Renal pelvis (tissue), 12 donors: ENCODE measurements at places on chromosomes 4 and X. TPM values are rescaled to one million over a fixed set of nuclear protein-coding genes. Genes with fewer than 3 reads are reported as not detected.

DNA sequence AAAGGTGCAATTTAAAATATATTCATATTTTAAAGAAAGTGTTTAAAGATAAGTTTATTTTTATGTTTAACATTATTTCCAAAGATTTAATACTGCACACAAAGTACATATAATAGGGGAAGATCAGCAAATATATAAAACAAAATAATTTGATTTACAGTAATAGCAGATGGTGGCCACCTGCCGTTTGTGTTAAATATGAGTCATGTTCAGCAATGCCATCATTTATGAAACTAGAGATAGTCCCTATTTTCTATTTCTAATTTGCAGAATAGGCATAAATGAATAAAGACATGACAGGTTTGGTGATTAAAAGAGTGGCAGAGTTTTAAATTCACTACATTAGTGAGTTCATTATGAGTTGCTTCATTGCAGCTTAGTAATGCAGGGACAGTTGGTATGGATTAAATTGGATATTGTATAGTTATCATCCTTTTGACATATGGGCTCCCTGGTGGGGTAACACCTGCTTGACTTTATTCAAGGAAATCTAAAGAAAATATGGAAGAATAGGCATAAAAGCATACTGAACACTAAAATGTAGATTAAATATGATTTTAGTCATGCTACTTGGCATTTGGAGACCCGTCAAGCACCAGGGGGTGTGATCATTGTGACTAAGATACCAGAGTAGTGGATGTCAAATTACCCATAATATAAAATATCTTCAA, 78.8 kb upstream of the BANK1 start:
- DNase-seq = no peak

DNA sequence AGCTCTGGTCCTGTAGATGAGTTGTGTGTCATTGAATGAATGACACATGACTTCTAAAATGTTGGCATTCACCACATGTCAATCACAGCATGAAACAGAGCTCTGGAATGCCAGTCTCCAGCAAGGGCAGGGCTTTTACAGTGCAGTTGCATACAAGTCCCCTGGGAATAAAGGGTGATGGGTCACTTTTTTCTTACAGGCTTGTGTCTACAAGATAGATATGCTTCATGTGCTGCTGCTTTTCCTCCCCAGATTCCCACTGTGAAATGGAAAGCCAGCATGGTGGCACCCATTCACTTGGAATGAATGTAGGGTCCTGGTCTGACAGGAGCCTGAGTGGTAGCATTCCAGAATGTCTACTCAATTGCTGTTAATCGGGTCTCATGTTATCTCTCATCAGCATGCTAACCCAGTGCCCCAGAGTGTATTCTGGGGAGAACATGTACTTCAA, 159.1 kb upstream of the KIT start:
- no peak for DNase-seq

The PAGE4 gene
- 0.61 TPM for polyA plus RNA-seq

DNA sequence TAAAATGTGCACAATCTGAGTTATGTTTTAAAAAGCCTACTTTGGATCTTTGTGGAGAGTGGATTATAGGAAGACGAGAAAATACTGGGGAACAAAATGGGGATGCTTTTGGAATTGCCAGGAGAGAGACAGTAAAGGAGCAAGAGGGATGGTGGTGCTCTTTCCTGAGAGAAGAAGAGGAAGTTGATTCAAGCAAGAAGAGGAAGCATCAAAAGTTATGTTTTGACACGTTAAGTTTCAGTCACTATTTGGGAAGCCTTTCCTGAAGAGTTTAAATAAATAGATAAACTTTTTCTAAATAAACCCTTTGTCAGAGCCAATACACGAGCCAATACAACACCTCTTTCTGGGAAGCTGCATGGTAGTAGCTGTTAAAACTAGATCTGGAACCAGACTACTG, 394.1 kb downstream of the GALNTL6 start:
- DNase-seq = no peak

GRCh38 chrX:84358271-84358670, 144.0 kb downstream of the HDX start:
- DNase-seq = no peak

- DNase-seq = no peak
These were observed 269.0 kb downstream of the ADGRA3 start for GRCh38 chr4:22246847-22247246.

DNA sequence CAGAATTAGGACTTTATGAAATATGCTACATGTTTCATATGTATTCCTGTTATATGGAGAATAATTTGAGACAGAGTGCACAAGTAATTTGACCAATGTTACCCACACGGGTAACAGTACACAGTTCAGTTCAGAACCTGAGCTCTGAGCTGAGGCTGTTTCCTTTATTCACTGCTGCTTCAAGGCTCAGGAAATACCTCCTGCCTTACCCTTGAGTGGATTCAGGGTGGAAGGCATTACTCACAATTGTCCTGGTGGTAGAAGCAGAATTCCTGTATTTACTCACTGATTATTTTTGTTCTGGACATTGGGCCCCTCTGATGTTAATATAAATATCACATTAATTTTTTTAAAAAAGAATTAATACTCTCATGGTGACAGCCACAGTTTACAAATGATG, 73.5 kb upstream of the CAMK2D start:
- DNase-seq = no peak

- peak; percentile 29 for DNase-seq
These were observed at the start of gene STARD8 for GRCh38 chrX:68647156-68647957. Gene STARD8, plus strand, starts transcription at chrX:68647666. Its CDS starts 217 bp downstream, at chrX:68647883.

GRCh38 chr4:167456619-167457018, 222.3 kb upstream of the SPOCK3 start:
- DNase-seq = no peak

- DNase-seq = no peak
These were observed 31.2 kb downstream of the SLC2A9 start for GRCh38 chr4:9989918-9990635.

DNA sequence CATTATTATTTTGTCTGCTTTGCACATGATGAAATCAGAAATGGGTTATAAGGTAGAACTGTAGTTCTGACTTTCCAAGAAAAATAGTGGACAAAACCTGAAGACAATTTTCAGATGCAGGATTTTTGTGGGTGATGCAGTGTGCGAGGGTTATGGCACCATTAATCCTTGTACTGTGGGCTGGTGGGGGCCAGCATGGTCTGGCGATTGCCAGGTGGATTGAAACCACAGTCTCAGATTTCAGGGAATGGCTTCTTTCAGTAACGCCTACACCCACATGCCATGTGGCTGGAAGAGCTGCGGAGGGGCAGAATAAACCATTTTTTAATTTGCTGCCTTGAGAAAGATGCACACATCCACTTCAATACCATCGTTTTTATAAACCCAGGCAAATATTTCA, 150.5 kb downstream of the ARSF start:
- DNase-seq = peak; percentile 15

- no peak for DNase-seq
These were observed 205.2 kb downstream of the DKK2 start for GRCh38 chr4:106830879-106831278.

GRCh38 chrX:7378406-7378805, 230.5 kb upstream of the PUDP start:
- no peak for DNase-seq

The ARX gene
- polyA plus RNA-seq = not detected

GRCh38 chr4:186326391-186326790, 60.4 kb downstream of the F11 start:
- DNase-seq = no peak

The ITM2A gene
- polyA plus RNA-seq = 59.1 TPM

- DNase-seq = no peak
These were observed 185.0 kb downstream of the CPE start for GRCh38 chr4:165563851-165564250.

The PCDH10 gene
- 5.0 TPM for polyA plus RNA-seq

DNA sequence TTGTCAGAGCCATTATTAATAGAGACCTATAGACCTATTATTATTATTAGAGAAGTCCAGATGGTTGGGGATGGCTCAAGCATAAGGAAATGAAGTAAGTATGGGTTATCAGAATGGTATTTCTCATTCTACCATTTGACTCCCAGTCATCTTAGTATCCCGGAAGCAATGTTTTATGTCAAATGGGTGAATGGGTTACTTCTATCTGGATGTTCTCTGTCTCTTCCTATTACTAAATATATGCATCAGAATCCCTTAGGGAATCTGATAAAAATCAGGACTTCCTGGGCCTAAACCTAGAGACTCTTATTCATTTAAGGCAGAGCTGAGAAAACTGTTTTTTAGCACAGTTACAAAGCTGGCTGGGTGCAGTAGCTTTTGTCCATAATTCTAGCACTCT, 149.9 kb downstream of the SLC10A7 start:
- DNase-seq = no peak

GRCh38 chrX:46617906-46618305, 44.3 kb downstream of the CHST7 start:
- DNase-seq = no peak

DNA sequence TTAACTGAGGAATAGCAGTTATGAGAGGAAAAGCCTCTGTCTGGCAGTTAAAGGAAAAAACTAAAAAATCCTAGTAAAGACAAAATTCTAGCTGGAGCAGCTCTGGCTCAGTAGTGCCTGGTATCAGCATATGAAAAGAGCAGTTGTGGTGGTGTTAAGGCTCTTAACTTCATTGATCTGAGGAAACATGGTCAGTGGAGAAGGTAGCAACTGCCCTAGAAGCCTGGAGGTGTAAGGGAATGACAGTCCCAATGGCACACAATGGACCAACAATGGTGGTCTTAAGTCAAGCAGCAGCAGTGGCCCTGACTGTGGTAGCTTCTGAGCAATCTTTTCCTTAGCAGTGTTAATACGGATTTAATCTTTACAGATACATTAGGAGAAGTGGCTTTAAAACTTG, 189.6 kb upstream of the POF1B start:
- DNase-seq = no peak

The SLC10A4 gene
- polyA plus RNA-seq = 0.21 TPM

DNA sequence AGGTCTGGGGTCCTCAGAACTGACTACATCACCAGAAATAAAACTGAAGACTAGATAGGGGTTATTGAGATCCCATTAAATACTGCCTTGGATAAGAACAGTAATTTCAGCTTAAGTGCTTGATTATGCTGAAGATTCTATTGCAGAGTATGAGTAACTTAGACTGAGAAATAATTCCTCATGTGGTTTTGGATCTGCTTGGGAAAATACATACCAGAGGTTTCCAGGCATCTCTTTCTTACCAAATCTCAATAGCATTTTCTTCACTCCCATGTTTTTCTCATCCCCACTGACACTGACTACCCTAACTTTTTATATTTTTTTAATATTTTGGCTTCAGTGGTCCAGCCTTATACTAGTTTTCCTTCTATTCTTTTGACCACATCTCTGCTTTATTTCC, 92.0 kb upstream of the TEX13D start:
- DNase-seq = no peak

DNA sequence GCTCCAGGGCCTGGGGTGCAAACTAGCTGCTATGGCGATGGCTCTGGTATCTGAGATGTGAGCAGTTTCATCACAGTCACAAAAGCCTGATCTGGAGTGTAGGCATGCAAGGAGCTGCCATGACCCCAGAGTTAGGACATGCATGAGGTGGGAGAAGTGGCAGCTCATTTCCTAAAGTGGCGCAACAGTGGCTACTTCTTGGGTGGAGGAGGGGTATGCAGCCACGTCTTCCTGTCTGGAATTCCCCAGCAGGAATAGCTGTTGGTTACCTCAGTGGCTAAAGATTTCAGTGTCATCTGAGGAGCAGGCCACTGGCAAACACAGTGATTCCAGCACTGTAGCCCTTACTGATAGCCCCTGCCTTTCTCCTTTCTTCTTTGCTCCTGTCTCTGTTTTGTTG, 1382.5 kb downstream of the C4orf33 start:
- DNase-seq = no peak

The ABCB7 gene
- polyA plus RNA-seq = 25.2 TPM

DNA sequence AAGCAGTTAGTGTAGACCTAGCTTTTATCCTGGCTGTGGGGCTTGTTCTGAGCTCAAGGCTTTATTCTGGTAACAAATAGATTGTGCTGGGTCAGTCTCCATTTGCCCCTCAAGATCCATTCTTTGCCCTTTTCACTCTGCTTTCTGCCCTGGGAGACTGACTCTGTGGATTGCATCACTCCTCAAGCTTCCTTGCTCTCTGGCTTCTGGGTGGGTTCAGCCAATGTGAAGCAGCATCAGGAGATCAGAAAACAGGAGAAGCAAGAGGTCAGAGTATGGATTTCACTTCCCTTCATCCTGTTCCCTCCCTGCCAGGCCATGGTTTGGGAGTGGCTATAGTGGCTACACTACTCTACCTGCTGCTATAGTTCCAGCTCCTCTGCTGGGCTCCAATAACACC, 184.1 kb upstream of the NDP start:
- no peak for DNase-seq

The TRAPPC2 gene
- 19.8 TPM for polyA plus RNA-seq

The TKTL2 gene
- 0.09 TPM for polyA plus RNA-seq

GRCh38 chrX:150961631-150962030, 21.5 kb upstream of the HMGB3 start:
- no peak for DNase-seq

The REPS2 gene
- 21.9 TPM for polyA plus RNA-seq

DNA sequence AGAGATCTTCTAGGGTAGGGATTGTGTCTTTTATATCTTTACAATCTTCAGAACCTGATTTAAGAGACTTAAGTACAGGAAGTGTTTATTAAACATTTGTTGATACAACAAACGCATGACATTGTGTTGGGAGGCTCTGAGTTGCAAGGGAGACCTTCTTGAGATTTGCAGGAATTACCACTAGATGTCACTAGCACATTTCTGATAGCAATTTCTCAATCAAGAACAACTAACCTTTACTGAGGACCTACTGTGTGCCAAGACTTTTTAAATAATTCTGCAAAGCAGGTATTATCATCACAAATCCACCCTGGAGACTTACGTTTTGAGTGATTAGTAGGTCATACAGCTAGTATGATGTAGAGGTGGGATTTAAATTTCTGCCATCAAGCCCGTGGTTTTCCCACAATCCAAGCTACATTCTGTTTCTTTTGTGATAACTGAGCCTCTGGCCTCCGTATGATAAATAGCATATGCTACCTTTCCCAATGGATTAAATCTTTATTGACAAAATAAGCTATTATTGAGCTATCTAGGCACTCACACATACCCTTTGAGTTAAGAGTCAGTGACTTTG, 986.0 kb downstream of the CCSER1 start:
- no peak for DNase-seq

GRCh38 chr4:20724915-20725314, 24.7 kb downstream of the PACRGL start:
- DNase-seq = no peak

DNA sequence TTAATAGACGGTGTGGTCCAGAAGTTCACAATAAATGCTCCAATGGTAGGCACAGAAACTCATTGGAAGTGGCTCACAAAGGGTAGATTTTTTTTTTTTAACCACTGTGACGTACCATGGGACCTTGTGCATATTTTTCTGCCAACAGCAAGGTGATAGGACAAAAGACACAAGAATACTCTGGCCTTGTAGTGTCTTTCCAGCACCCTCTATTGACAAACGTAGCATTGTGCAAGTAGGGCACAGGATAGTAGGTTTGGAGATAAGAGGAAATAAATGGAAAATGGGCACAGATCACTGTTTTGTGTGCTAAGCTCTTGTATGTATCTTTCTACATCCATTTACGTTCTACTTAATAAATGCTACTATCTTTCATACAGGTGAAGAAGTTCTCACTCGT, 2054.9 kb downstream of the PCDH7 start:
- peak; percentile 12 for DNase-seq

- no peak for DNase-seq
These were observed 628 bp downstream of the ZCCHC12 start for GRCh38 chrX:118824173-118824730.

The PPP4R3C gene
- polyA plus RNA-seq = not detected

GRCh38 chrX:72121383-72121782, 10.3 kb downstream of the RTL5 start:
- no peak for DNase-seq

- no peak for DNase-seq
These were observed 222.3 kb upstream of the LDB2 start for GRCh38 chr4:17120761-17121160.

The NLGN4X gene
- polyA plus RNA-seq = 8.7 TPM
